Activated naive CD8-positive, alpha-beta T cell treated with anti-CD3 and anti-CD28 coated beads, Interleukin-2, amount 50 U/mL, for 16 hours (primary cell): ENCODE measurements at places on chromosomes 3 and 15.

GRCh38 chr15:52284164-52284563 is 11.4 kb downstream of the MYO5C start:
- DNase-seq: no peak

- DNase-seq: no peak
Observed at GRCh38 chr3:158447408-158447807, 123.6 kb upstream of the MLF1 start.

GRCh38 chr3:183350164-183350563 is 78.3 kb downstream of the MCF2L2 start:
- DNase-seq: no peak

- DNase-seq: no peak
Observed at GRCh38 chr3:18512007-18512406, 86.9 kb upstream of the SATB1 start.

DNA sequence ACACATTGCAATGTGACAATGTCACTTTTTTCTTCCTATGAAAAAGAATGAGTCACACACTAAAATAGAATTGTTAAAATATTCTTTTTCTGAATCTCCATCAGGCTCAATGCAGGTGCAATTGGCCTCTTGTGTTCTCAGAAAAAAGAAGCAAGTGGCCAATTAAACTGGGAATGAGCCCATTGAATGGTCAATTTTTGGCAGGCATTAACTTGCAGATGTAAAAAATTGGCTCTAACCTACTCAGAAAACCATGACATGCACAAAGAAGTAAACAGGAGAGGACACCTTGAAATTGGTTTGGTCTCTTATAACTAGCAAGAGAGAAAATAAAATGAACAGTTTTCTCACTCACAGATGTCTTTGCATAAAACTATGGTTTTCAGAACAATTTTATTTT is 820.8 kb downstream of the TBL1XR1 start:
- no peak for DNase-seq

GRCh38 chr15:99407716-99408115 is 156.4 kb downstream of the LRRC28 start:
- no peak for DNase-seq

DNA sequence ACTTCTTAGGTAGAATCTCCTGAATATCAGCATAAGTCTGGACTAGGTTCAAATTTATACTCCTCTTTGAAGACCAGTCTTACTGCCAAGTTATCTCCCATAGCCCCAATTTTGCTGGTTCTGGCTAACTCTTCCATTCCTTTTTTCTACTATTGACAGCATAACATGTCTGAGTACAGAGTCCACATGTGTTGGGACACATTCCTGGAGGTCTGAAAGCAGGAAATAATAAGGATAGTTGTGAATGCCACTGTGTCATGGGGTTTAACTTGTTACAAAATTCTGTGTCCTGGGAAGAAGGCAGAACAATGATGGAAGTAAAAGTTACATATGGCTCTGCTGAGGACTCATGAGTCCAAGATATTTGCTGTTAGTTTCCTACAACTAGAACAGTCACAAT is 57.4 kb upstream of the ZBTB20 start:
- DNase-seq: no peak

GRCh38 chr15:75620841-75621391 is 4.6 kb downstream of the SNUPN start:
- no peak for DNase-seq

GRCh38 chr3:31922962-31923361 is 58.1 kb downstream of the OSBPL10 start:
- no peak for DNase-seq

- no peak for DNase-seq
Observed at GRCh38 chr15:100703671-100704070, 101.3 kb downstream of the ASB7 start.

DNA sequence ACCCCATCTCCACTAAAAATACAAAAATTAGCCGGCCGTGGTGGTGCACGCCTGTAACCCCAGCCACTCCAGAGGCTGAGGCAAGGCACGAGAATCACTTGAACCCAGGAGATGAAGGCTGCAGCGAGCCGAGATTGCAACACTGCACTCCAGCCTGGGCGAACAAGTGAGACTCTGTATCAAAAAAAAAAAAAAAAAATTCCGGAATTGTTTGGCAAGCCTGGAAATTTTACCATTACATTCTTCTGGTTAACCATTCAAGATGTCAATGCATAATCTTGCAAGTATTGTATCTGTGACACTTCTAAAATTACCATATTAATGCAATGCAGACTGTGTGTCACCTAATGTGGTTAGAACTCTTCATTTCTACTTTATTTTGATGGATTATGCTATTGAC is 67.0 kb downstream of the CSNK1G1 start:
- DNase-seq: no peak

DNA sequence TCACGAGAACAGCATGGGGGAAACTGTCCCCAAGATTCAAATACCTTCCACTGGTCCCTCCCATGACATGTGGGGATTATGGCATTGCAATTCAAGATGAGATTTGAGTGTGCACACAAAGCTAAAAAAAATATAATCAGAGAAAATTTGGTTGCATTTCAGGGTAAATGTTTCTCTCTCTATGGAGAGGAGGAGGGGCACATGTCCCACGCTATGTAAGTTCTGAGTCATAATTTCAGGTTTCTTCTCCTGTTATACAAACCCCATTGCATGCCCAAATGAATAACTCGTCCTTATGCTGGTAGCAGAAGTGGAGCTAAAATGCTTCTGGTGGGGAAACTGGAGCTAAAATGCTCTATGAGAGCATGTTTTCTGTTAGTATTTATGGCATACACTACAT is 209.7 kb upstream of the DCBLD2 start:
- DNase-seq: no peak

DNA sequence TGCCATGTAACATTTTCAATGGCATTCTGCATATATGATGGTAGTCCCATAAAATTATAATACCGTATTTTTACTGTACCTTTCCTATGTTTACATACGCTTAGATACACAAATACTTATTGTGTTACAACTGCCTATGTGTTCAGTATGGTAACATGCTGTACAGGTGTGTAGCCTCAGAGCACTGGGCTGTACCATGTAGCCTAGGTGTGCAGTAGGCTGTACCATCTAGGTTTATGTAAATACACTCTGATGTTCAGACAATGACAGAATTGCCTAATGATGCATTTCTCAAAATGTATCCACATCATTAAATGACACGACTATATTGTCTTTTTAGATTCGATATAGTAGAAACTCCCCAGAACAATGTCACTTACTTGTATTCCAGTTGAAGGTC is 22.7 kb downstream of the CD80 start:
- no peak for DNase-seq

- no peak for DNase-seq
Observed at GRCh38 chr3:158330870-158331269, 221.0 kb downstream of the RSRC1 start.

- no peak for DNase-seq
Observed at GRCh38 chr15:83998486-83998885, 237.1 kb upstream of the GOLGA6L4 start.

DNA sequence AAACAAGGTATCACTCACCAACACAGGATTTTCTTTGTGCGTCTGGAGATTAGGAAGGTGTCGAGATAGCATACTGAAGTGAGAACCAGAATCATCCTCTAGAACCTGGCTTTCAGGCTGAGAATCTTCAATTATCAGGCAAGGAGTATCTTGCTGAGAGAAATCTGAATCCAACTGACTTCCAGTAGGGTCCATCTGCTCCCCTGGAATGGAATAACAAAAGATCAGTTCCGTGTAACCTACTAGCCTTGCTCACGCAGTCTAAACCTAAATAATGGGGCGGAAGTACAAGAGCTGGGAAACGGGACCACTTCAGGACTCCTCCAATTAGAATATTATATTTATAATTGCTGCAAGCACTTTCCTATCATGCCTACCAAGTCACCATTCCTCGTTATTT is 690 bp downstream of the TP53BP1 start:
- DNase-seq: no peak

GRCh38 chr15:69668039-69668705 is 215.6 kb downstream of the RPLP1 start:
- DNase-seq: no peak

GRCh38 chr3:123143669-123144411 is 57.9 kb upstream of the SEC22A start:
- no peak for DNase-seq

GRCh38 chr3:156291272-156292123 is 171.1 kb downstream of the KCNAB1 start:
- DNase-seq: no peak

DNA sequence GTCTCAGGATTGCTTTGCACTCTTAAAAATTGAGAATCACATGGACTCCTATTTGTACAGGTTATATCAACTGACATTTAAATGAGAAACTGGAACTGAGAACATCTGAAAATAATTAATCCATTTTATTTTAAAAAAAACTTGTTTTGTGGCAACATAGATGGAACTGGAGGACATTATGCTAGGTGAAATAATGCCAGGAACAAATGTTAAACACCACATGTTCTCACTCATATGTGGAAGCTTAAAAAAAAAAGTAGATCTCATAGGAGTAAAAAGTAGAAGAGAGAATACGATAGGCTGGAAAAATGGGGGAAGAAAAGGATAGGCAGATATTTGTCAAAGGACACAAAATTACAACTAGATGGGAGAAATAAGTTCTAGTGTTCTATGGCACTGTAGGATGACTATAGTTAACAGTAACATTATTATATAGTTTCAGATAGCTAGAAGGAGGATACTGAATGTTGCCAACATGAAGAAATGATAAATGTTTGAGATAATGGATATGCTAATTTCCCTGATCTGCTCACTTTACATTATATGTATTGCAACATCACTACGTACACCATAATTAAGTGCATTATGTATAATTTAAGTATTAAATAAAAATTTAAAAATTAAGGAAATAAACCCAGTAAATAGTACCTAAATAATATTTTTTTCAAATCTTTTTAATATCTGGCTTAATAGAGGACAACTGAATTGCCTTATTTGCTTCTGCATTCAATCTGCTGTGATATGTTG is 100.5 kb upstream of the TSPAN3 start:
- DNase-seq: no peak

- DNase-seq: no peak
Observed at GRCh38 chr3:101809178-101810021, 30.4 kb downstream of the NXPE3 start.

DNA sequence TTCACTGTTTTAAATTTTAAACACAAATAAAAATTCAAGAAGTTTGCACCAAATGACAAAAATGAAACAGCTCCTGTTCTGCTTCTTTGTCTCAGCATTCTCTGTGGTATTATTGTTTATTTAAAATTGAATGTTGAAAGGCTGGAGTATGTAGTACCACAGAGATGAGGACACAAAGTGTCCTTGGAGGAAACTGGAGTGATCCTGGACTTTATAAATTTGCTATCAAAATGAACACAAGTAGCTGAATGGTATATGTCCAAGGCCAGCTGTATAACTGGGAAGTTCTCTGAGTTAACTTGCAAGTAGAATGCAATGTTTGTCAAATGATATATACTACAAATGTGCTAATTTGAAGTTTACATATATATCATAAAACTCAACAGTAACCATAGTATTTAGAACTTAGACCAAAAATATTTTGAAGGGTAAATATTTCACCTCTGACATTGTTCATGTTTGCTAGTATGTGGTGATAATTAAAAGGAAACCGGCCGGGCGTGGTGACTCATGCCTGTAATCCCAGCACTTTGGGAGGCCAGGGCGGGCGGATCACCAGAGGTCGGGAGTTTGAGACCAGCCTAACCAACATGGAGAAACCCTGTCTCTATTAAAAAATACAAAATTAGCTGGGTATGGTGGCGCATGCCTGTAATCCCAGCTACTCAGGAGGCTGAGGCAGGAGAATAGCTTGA is 12.3 kb downstream of the BTLA start:
- no peak for DNase-seq

- no peak for DNase-seq
Observed at GRCh38 chr3:135012101-135012500, 217.0 kb downstream of the EPHB1 start.

- DNase-seq: no peak
Observed at GRCh38 chr3:191065181-191065805, 133.7 kb upstream of the OSTN start.

DNA sequence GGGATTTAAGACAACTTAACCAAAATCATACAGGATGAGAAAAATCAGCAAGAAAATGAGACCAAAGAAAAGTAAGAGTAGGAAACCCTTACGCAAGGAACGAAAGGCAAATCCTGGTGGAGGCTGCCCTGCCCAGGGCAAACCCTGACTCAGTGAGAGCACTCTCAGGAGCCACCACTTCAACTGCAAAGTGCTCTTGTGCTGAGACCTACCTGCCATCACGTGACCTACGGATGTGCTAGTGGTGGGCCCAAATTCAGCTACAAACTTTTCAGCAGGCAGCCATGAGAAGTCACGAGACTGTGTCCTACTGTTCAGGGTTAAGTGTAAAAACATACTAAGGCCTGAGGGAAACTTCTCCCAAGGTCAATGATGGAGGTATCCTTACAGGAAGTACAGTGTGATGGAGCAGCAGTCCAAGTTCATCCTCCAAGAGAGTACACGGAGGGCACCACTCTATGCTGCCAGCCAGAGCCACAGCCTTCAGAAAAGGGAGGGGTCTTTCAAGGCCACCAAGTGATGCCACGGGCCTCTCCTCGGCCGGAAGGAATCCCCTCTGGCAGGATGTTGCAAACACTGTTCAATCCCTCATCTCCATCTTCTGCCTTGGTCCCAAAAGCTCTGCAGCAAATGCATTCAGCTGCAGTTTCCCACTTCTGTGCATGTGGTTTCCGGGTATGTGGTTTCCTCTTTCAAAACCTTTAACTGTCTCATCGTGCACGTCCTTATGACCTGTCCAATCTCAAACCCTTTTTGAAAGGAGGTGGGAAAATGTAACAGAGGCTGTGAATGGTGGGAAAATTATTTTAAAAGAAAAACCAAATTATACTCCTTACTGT is 9.5 kb downstream of the CHSY1 start:
- DNase-seq: no peak

- DNase-seq: no peak
Observed at GRCh38 chr3:1469687-1470086, 376.9 kb downstream of the CNTN6 start.

DNA sequence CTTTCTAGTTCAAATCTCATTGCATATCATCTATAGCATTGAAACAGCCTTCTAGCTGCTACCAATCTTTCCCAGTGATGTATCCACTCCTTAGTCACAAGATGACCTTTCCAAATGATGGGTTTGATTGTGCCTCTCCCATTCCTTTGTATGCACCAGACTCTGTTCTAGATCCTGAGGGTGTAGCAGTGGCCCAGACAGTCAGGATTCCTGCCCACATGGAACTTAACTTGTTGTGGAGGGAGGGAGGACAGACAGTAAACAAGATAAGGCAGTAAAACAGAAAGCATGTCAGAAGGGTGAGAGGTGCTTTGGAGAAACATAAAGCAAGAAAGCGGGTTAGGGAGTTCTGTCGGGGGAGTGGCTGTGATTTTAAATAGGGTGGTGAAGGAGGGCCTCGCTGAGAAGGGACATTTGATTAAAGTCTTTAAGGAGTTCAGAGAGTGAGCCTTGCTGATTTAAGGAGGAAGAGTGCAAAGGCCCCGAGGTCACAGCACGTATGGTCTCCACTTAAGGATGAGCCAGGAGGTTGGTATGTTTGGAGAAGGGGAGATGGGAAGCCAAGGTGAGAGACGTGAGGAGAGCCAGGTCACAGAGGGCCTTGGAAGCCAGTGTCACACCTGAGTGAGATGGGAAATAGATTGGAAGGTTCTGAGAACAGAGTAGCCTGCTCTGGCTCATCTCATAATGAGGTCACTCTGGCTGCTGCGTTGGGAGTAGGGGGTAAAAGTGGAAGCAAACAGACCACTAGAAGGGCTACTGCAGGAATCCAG is 38.3 kb downstream of the FAM43A start:
- DNase-seq: no peak
